ENCODE measurements at places on chromosomes 2 and 18. TPM values are rescaled to one million over a fixed set of nuclear protein-coding genes. Genes with fewer than 3 reads are reported as not detected.

DNA sequence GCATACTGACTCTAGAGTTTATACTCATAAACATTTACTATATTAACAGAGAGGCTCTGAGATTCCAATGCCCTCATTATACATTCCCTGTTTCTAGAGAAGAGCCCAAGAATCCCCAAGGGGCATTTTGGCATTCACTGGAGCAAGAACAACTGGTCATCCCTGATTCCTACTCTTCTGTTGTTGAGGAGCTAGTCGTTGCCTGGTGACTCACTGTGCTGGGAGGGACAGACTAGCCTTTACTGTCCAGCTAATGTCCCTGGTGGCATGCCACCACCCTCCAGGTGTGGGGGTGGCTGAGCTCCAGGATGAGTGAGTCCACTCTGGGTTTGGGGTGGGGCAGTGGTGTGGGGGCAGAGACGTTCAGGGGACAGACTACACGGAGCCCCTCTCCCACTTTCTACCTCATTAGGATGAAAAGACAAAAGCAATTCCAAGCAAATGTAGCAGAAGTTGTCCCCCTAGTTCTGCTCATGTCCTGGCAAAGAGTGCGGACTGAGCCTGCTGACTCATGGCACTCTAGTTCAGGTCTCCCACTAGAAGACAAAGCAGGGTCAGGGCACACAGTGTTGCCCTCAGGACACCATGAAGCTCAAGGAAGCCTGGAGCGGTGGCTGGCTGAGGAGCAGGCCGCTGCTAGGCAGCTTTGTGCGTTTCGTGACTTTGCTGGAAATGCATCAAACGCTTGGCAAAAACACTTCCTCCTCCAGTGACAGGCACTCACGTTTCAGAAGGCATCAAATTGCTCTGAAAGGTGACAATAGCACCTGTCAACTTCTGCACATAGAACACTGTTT is 49.4 kb downstream of the RHOB start:
- no peaks in the 10 kb centered on the region for H3K36me3 ChIP-seq
- H3K27ac ChIP-seq = no peak overlapping the region
- DNase-seq = no peak
- H3K4me3 ChIP-seq = no peak overlapping the region
- no peaks in the 10 kb centered on the region for H3K27me3 ChIP-seq
- peaks cover 7% of the 10 kb centered on the region for H3K4me1 ChIP-seq

- no peaks in the 10 kb centered on the region for H3K4me1 ChIP-seq
- peaks cover 5% of the 10 kb centered on the region for H3K27me3 ChIP-seq
- DNase-seq = no peak
Measured at GRCh38 chr2:64939332-64939917, 49.8 kb upstream of the SLC1A4 start.

GRCh38 chr2:26542194-26542455 is 64.2 kb upstream of the OTOF start:
- no peaks in the 10 kb centered on the region for H3K27me3 ChIP-seq
- no peak overlapping the region for H3K4me3 ChIP-seq
- no peak for DNase-seq

GRCh38 chr2:217105733-217106649 is 246.1 kb upstream of the TNP1 start:
- H3K27me3 ChIP-seq = no peaks in the 10 kb centered on the region
- no peak overlapping the region for H3K4me3 ChIP-seq
- no peak overlapping the region for H3K27ac ChIP-seq
- H3K4me1 ChIP-seq = peaks cover 7% of the 10 kb centered on the region
- peak; percentile 86 for DNase-seq
- no peaks in the 10 kb centered on the region for H3K36me3 ChIP-seq

The RNF125 gene
- 0.99 TPM for polyA plus RNA-seq

All from cardiac muscle cell (in vitro differentiated cells and primary cell).